Iris pigment epithelial cell (primary cell): ENCODE measurements at places on chromosomes 7 and 10.
A peak's percentile ranks its signal among the peaks of the same experiment; 100 is the strongest.

DNA sequence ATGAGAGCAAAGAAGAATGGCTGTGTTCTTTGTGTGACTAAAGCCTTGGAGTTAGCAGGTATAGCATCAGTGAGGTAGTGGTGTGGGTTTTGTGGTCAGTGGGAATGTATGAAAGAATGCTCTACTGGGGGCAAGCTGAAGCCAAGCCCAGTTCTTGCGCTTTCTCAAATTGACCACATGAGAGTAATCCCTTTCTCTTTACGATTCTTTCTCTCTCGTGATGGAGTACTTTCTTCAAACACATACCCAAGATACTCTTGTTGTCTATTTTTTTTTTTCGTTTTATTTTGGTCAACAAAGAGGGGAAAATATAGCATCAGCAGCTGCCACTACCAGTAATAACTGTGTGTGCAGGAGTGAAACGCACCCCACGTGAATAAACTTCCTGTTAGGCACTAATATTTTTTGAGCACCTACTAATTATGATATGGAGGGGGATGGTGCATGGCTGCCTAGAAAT lies 8.4 kb upstream of the PANK1 start:
- peak; percentile 90 for DNase-seq

DNA sequence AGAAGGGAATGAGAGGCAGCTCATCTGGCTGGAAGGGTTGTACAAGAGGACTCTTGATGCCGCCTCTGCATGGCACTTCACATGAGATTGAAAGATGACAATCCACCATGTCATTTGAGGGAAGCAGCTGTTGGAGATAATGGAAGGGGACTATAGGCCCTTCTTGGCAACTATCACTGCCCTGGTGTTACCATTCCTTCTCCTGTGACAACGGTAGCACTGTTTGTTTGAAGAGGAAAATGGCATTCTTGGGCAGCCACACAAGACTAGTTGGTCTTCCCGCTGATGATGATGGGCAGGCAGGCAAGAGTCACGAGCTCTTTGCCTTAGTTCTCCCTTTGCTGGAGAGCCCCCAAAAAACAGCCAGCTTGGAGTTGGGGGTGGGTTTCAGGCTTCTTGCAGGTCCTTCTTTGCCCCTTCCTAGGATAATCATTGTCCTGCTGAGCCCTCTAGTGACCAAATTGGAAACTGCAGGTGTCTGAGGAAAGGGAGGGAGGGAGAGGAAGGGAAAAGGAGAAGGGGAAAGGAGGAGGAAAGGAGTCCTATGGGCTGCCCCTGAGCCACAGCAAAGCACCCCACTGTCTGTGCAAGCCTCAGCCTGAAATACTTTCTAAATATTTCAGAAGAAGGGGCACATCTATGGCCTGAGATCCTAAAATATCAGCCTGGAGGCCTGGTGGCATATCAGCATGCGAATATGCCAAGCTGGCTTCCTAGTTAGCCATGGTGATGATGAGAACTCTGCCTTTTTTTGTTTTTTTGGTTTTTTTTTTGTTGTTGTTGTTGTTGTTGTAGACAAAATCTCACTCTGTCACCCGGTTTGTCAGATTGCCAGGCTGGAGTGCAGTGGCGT lies 165.6 kb upstream of the KMT2E start:
- peak; percentile 34 for DNase-seq

- no peak for DNase-seq
These were observed 64.8 kb downstream of the RBM20 start for GRCh38 chr10:110708776-110709443.

DNA sequence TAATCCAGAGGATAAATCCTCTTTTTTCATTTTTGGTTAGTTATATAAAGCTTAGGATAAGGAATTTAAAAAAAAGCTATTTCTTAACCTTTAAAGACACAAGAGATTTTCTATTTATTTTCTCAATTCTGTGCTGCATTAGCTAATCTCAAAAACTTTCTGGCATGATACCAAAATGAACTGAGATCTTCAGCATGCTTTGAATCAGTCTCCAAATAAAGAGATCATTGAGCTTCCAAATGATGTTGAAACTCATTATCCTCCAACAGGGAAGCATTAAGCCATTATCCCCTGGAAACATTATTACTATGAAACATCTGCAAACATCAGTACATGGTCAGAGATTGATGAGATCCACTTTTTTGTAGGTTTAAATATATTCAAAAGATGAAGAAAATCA lies 350.3 kb upstream of the TEX47 start:
- no peak for DNase-seq

GRCh38 chr7:16350634-16351033 lies 70.7 kb downstream of the CRPPA start:
- no peak for DNase-seq

DNA sequence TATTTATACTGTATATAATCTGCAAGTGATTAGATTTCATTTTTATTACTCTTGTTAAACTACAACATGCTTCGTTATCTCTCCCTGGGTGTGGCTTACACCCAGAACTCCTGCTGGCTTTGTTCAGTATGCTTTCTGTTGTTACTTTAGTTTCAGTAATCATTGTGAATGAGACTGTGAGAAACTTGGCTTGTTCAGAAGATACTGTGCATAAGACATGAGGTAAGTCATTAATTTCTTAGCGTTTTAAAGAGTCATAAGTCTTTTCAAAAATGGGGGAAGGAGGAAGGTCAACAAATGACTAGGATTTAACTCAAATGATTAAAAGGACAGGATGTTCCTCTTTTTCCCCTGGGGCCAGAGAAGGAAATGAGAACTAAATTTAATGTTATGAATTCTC lies 11.6 kb upstream of the ADD3 start:
- DNase-seq: no peak

DNA sequence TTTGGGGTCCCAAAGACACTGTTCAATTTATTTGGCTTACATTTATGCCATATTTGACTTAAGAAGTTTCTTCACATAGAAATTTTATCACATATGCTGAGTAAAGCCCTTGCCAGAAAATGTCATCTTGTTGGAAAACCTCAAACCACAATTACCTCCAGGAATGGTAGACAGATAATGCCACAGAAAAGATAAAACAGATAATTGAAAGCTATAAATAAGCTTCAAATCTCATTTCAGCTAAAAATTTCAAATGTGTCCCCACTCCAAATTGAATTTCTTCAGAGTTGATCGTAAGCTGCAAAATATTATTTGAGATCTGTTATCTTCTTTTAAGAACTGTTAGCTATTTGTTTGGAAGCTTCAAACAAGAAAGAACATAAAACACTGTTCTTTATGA lies 176.4 kb upstream of the PTN start:
- peak; percentile 34 for DNase-seq

DNA sequence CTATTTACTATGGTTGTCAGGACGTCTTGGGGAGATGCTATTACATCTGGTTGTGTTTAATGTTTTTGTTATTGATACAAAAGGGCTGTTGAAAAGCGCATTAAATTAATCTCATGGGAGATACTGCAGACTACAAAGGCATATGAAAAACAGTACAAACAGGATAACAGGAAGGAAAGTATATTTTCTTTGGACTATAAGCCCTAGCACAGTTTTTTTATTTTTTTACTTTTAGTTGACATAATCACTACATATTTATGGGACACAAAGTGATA lies 341.3 kb downstream of the ARL4A start:
- DNase-seq: no peak

- no peak for DNase-seq
These were observed 606.5 kb upstream of the PFKP start for GRCh38 chr10:2460812-2461211.

DNA sequence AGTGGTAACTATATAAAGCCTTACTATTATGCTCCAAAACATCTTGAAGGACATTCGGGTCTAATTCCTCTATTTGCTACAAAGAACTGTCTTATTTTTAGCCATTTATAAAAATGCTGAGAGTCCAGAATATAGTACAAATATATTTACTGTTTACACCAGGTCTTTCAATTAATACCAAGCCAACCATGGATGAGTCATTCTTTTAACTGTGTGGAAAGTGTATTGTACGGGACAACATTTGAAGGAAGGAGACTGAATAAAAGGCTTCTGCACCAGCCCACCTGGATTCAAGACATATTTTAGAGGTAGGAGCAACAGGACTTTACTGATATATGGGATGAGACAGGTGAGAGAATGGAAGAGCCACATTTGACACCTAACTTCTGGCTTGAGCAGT lies 35.4 kb downstream of the MASTL start:
- DNase-seq: no peak

- DNase-seq: no peak
These were observed 52.2 kb downstream of the UNCX start for GRCh38 chr7:1284743-1285458.

- DNase-seq: no peak
These were observed 33.9 kb downstream of the PPIF start for GRCh38 chr10:79380946-79381721.

GRCh38 chr10:65313406-65313805 lies 1612.4 kb upstream of the LRRTM3 start:
- DNase-seq: peak; percentile 16

GRCh38 chr10:63352976-63353375 lies 112.8 kb downstream of the JMJD1C start:
- DNase-seq: no peak

DNA sequence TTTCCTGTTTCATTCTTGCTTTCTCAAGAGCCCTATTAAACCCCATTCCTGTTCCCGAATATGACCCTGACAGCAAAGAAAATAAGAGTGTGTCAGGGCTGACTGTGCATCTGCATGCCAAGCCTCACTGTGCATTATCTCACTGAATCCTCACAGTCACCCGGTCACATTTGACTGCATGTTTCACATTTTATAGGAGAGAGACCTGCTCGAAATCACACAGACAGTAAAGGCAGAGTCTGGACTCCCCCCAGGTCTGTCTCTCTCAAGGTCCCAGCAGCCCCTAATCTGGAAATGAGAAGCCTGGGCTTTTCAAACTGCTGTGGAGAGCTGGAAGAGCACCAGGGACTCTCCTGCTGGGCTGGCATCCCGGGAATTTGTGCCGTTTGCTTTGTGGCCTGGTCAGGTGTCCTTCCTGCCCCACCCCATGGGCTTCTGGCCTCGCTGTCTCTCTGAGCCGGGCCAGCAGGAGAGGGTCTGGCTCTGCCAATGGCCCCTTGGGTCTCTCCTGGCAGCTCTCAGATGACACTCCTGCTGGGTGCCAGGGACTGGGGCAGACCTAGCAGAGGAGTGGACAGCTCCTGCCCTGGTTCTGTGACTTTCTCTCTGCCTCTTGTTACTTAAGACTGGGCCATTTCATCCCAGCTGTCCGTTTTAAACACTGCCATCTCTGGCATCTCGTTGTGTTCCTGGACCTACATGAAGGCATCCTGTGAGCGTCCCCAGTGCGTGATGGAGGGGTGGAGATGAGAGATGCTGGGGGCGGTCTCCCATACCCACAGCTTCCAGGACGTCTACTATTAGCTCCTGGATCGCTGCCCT lies 173.6 kb downstream of the ARHGAP12 start:
- DNase-seq: no peak

GRCh38 chr7:55131142-55131929 lies 112.5 kb downstream of the EGFR start:
- peak; percentile 20 for DNase-seq

GRCh38 chr10:110207011-110207804 lies at the start of gene MXI1:
MXI1 (plus strand) TSS chr10:110207605; CDS start chr10:110207809, 204 bp downstream.
- DNase-seq: peak; percentile 88

DNA sequence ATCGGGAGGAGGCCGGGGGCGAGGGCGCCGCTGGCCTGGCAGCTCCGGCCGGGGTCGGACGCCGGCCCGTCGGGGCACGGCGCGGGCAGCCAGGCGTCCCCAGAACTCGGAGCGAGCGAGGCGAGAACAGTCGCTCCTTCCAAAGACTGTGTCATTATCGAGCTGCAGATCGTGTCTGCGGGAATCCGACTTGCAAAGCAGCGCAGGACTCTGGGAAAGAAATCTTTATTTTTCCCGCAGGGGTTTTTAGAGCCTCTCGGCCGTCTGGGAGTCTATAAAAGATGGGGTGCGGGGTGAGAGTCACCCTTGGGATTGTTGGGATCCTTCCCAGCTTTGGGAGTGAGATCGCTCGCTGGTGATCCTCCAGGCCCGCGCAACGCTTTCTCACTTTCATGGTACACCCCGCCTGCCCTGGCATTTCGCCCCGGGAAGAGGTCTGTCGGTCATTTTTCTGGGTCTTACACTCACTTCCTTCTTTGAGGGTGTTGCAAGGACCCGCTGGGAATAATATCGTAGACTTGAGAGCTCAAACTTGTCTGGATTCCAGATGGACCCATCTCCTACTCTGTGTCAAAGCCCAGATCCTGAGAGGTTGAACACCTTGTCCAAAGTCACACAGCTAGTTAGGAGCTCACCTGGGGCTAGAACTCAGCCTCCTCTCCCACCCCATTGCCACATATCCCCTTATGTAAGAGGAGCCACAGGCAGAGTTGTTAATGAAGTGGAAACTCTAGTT lies 1.0 kb downstream of the UBTD1 start:
- peak; percentile 68 for DNase-seq

DNA sequence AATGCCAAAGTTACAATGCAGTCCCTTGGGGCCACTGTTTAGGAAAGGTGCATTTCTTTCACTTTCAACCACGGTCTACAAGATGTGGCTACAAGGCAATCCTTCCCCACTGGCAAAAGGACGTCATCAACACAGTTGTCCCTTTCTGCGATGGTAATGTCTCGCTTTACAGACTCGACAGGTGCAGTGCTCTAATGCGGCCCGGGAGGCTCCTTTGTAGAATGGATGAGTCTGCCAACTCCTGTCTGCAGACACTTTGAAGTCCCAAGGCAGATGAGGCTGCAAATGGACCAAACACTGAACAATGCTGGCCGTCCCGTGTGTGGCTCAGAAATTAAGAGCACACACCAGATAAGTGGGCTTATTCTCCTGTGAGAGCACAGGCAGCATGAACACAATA lies 133.7 kb downstream of the PIP4K2A start:
- no peak for DNase-seq

- DNase-seq: no peak
These were observed 273.9 kb downstream of the PHF14 start for GRCh38 chr7:11247545-11247944.

- DNase-seq: no peak
These were observed 572.9 kb upstream of the PFKP start for GRCh38 chr10:2494399-2494798.

- DNase-seq: no peak
These were observed 1077.4 kb downstream of the REEP3 start for GRCh38 chr10:64598600-64598999.

GRCh38 chr7:87013136-87013839 lies 46.2 kb downstream of the ELAPOR2 start:
- no peak for DNase-seq
